NCI-H446 treated with DMSO at 0.1 percent for 48 hours (cell line): ENCODE measurements at places on chromosomes 2 and 18.

GRCh38 chr18:75208155-75208835 lies 644 bp downstream of the PTGR3 start:
- no peak for DNase-seq

GRCh38 chr2:39069136-39069515 lies 51.7 kb downstream of the SOS1 start:
- DNase-seq: no peak

- no peak for DNase-seq
These were observed 6.7 kb upstream of the GPR55 start for GRCh38 chr2:230931556-230932231.

DNA sequence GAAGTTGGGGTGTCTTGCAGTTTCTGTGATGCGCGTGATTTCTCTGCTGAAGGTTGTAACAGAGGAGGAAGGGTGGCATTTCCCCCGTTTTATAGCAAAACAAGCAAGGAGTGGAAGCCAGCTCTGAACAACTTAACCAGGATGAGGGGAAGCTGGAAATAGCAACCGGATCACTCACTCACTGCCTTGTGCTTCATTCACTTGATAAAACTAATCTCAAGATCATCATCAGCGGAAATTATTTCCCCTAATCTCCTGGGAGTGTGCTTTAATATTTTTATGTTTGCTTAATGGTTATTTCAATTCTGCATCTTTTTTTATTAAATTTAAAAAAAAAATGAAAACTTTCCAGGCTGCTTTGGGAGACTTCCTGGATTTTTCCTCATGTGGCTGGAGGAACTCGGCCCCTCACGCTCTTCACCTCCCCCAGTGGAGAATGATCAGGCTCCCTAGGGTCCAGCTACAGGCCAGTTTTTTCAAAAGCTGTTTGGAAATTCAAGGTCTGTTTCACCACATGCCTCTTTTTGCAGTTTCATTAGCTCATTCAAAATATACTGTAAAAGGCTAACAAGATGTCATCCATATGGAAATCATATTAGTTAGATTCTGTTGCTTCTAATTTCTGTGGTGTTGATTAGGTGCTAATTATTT lies 31.7 kb downstream of the CABLES1 start:
- DNase-seq: no peak

- no peak for DNase-seq
These were observed 305.5 kb downstream of the IKZF2 start for GRCh38 chr2:212845941-212846340.

DNA sequence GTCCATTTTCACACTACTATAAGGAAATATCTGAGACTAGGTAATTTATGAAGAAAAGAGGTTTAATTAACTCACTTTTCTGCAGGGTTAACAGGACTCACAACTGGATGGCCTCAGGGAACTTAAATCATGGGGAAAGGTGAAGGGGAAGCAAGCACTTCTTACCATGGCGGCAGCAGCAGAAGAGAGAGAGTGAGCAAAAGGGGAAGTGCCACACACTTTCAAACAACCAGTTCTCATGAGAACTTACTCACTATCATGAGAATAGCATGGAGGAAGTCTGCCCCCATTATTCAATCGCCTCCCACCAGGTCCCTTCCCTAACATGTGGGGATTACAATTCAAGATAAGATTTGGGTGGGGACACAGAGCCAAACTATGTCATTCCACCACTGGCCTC lies 55.1 kb upstream of the NETO1 start:
- DNase-seq: no peak

GRCh38 chr18:79774111-79774510 lies 23.6 kb upstream of the KCNG2 start:
- DNase-seq: no peak

DNA sequence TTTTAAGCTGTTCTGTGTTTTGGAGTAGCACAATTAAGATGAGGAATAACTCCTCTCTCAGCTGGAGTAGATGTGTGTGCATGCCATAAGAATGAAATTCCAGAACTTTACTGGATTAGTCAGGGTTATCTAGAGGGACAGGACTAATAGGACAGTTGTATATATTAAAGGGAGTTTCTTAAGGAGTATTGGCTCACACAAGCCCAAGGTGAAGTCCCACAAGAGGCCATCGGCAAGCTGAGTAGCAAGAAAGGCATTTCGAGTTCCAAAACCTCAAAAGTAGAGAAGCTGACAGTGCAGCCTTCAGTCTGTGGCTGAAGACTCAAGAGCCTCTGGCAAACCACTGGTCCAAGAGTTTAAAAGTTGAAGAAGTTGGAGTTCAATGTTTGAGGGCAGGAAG lies 113.7 kb downstream of the RIT2 start:
- no peak for DNase-seq

- DNase-seq: no peak
These were observed 90.1 kb upstream of the SERTAD2 start for GRCh38 chr2:64743739-64744330.

DNA sequence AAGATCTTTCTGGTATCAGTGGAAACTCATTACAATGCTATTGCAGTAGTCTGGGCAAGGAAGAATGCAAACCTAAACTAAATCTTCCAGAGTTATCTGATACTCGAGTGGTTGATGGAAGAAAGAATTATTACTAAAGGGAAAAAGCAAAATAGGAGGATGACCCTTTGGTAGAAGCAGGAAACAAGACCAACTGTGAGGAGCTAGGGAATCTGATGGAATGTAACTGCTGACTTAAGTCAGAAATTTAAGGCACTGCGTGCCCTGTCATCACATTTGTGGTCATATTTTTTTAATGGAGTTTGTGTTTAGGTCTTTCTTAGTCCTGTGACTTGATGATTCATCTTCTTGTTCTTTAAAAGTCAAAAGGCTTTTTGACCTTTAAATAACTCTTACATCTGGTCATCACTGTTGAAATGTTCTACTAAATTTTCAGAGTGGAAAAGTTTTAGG lies 36.5 kb upstream of the ARMC9 start:
- no peak for DNase-seq

DNA sequence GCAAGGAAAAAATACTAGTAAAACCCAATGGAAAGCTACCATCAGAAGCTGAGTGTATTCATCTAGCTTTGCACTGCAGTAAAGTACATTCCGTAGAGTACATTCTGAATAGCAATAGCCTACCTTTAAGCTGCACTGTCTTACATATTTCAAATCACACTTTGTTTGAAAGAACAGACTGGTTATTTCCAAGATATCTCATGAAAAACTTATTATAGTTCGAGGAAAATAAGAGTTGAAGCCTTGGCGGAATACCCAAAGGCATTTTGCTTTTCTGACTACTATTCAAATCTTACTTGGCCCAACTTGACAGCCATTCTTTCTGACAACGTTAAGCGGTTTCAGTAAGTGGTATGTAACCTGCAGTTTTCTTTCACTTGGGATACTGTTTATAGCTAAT lies 177.6 kb downstream of the NRXN1 start:
- DNase-seq: no peak

DNA sequence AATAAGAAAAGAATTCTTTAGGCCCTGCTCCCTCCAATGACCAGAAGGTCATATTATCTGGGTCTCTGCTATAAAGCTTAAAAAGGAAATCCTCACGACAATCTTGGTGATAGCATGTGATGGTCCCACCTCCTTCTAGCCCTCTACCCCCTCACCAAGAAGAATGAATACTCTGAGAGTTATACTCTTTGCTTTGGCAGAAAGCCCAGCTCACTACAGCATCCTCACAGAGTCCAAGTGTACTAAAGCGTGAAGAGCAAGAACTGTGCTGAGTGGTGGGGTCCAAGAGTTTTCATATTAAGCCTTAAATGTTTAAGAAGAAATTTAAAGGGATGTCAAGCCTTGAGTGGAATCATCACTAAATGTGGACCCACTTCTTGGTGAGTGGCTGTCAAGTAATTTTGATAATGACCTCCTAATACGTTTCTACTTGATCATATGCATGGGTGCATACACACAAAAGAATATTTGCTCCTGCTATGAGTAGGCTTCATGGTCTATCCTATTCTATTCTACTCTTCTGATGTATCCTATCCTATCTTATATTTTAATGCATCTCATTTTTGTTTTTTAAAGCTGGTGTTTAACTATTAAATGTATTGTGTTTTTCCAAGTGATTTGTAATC lies 16.5 kb upstream of the SERPINB7 start:
- no peak for DNase-seq

DNA sequence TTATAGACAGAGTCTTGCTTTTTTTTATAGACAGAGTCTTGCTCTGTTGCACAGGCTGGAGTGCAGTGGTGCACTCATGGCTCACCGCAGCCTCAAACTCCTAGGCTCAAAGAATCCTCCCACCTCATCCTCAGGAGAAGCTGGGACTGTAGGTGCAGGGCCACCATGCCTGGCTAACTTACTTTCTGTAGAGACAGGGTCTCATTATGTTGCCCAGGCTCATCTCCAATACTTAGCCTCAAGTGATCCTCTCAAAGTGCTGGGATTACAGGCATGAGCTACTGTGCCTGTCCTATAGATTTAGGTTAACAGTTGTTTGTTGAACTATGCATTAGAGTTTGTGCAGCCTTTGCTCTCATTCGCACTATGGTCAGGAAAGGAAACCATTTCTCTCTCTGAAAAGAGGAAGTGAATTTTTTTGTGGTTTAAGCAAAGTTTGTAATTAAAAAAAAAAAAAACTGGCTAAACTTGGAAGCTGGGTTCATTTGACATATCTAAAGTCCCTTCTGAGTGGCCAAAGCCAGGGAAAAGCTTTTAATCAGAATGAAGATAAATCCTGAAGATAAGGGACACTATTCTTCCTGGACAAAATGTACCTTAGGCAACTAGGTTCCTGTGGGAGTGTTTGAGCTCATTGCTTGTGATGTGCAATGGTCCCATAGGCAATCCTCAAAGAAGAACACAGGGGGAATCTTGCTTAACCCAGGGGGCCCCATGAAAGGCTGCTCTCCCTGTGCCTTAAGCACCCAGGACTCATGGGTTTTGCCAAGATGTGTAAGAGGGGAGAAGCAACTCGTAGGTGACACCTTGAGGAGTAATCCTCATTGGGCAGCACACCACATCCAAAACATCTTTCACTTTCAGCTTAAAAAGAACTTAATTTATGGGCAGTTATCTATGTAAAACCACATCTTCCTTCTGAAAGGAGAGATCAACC lies 201.7 kb downstream of the MREG start:
- DNase-seq: no peak

DNA sequence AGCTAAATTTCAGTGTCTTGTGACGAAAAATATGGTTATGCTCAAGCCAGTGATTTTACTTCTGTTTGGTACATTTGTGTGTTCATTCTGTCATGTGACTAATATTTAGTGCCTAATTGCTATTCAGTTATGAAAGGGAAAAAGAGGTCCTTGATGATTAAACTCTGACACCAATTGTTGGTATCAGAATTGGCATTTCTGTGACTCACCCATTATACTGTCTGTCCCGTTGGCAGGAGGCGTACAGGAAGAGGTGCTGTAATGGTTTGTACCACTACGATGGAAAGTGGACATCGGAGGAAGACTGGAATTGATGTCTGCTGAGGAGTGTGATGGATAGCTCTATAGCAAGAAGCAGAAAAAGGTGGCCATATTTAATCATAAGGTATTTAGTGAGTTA lies 310.4 kb upstream of the CCDC68 start:
- DNase-seq: no peak

- peak; percentile 18 for DNase-seq
These were observed 28.0 kb downstream of the GCG start for GRCh38 chr2:162123806-162124758.

- DNase-seq: peak; percentile 6
These were observed 756.6 kb downstream of the RNF144A start for GRCh38 chr2:7673853-7674252.

GRCh38 chr2:218517434-218518206 lies 50.5 kb downstream of the USP37 start:
- DNase-seq: no peak

DNA sequence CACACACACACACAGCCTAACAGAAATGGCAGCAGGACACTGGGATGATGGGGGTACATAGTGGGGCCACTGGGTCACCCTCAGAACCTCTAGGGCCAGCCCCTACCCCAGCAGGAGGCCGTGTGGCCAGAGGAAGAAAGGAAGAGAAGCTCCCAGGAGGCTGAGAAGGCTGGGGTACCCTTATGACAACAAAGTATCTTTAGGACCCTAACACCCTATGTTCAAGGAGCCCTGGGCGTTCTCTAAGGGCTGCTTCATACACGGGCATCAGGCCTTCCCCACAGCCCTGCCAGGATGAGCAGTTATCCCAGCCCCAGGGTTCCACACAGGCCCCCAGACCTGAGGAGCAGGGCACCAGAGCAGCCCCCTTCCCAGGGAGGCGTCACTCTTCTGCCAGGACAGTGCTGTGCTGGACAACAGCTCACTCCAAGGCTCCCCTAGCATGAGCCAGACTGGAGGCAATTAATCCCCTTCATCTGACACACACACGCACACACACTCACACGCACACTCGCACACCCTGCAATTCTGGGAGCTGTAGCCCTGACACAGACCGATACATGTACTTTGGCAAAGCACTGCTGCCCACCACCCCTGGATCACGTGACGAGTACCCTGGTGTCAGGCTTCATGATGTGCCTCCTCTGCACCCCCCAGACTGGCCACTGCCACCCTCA lies 163.6 kb downstream of the TNS1 start:
- DNase-seq: no peak

DNA sequence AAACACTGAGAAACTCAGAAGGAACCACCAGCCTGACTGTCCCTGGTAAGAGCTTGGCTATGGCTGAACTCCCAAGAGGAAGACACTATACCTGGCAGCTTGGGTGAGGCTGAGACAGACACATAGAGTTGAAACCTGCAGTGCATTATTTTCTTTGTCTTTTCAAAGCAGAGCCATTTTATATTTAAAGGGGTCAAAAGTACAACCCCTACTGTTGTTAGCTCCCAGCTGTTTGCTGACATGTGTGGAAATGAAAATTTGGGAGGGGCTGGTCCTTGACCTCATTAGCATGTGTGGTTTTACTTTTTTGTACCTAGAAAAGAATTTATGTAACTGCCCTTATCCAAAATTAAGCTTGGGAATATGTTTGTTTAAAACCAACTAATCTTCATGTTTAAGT lies 309.0 kb downstream of the RPRM start:
- no peak for DNase-seq

DNA sequence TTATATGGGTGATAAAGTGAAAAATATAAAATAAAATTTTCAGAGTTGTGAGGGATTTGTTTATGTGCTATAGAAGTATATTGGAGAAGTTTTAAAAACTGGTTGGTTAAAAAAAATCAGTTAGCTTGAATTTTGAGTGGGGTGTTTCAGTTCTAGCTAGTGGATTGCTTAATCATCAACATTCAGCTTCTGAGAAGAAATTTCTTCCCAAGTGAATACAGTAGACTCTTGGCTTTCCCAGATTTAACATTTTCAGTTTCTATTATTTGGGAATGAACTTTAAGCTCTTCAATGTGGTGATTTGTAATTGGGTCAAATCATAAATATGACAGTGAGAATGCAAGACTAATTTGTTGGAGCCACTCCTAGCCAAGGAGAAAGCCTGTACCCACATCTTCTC lies 120.8 kb downstream of the PLCL1 start:
- DNase-seq: no peak

GRCh38 chr2:233156001-233156400 lies 95.5 kb upstream of the ATG16L1 start:
- DNase-seq: peak; percentile 15

DNA sequence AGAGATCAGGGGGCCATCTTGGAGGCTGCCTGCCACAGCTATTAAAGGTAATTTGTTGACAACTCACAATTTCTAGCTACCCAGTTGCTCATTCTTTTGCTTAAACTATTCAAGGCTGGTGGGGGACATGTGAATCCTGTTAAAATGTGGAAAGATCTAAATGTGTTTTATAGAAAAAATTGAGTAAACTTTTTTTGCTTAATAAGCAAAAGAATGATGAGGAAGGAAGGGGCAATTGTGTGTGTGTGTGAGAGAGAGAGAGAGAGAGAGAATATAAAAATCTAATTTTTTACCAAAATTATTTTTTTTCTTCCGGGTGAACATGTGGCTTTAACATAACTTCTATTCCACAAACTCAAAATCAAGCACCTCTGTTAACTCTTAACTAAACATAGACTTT lies 5.2 kb upstream of the IL1RL1 start:
- DNase-seq: no peak
